ENCODE measurements at places on chromosomes 13 and 19.

DNA sequence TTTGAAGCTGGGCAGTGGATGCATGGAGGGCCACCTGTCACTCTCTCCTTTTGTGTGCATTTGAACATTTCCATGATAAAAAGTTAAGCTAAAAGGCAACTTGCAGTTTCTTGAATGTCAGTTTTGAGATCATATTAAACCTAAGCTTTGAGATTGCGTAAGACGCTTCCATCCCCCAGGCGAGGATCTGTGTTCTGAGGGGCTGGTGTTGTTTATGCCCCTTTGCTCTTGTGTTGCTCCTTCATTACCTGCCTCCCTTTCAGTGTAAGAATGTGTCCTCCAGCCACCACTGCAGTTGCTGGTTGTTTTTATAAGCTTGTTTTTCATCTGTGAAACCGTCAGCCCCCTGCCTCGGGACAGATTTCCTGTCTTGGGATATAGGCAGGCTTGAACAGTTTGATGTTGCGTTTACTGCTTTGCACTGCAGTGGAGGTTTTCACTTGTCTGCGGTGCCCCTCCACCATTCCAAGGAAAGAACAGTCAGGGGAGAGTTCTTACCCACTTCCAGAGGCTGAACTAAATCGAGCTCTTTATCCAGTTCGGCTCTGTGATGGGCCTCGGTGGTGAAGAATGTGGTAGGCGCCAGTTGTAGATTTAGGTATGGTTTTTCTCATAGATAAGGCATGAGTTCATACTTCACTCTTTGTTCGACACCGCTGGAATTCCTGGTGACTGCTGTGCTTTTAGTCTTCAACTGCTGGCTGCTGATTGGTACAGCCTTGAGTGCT, 96.8 kb downstream of the ARHGEF7 start:
- DNase-seq: no peak

DNA sequence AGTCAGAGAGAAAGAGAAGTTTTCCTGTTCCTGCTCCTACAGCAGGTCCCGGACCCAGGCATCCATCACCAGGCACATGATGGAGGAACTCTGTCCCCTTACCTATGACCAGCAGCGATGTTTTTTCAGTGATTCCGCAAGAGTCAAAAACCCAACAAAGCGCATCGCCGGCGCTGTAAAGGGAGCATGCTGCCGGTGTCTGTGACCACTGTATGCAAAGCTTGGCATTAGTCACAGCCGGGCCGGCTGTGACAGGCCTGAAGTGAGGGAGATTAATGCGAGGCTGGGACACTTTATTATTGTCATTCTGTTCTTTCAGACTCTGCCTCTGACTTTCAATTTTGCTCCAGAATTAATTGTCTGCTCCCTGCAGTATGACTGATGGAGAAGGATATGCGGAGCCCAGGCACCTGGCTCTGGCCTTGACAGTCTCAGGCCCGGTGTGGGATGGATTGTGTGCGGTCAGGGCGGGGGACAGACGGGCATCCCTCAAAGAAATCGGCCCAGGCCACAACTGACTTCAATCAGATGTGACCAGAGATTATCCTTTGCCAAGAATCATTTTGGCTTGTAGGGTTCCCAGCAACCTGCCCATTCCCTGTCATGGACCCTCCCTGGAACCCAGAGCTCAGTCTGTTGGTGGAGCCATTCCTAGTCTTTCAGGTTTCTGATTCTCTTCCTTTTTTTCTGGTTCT, 462.0 kb upstream of the ZNF507 start:
- DNase-seq: no peak

- no peak for DNase-seq
These were observed 227.7 kb downstream of the TSHZ3 start for GRCh38 chr19:31121501-31121900.

DNA sequence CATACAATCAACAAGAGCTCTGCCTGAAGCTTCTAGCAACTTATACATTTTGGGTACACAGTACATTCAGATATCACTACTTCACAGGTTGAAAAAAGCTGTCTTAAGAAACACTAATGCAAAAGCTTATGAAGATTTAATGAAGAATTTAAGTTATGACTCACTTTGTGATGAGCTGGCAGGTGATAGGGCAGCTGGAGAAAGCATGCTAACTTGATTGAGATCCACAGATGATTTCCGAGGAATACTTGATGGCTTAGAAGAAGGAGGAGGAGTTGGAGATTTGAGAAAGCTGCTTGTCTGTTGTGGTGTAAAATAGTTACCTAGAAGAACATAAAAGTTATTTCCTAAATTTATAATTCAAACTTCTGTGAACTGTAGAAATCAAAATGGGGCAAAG, 23.3 kb downstream of the EXOSC8 start:
- DNase-seq: no peak

DNA sequence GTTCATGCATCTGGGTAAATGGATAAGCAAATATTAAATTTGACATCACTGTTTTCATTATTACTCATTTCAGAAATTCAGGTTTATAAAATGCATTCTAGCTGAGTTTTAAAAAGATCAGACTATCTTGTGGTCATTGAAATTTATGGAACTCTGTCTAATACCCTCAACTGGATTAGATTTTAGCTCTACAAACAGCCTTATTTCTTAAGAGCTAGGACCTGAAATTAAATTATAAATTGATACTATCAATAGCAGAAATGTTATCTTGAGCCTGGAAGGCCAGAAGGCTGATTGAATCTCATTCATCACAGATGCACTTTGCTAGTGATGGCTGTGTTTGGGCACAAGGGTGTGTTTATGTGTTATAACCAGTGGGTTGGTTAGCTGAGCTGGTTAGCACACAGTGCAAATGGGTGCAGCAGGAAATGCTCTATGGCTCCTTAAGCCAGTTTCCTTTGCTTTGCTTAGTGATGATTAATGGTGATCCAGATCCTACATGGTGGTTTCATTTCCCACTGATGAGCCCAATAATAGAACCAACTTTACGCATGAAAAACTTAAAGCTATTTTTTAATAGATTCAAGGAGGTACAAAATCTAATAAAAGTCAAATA, 310.8 kb upstream of the KLF12 start:
- DNase-seq: no peak

GRCh38 chr19:31118986-31119385, 230.2 kb downstream of the TSHZ3 start:
- no peak for DNase-seq

DNA sequence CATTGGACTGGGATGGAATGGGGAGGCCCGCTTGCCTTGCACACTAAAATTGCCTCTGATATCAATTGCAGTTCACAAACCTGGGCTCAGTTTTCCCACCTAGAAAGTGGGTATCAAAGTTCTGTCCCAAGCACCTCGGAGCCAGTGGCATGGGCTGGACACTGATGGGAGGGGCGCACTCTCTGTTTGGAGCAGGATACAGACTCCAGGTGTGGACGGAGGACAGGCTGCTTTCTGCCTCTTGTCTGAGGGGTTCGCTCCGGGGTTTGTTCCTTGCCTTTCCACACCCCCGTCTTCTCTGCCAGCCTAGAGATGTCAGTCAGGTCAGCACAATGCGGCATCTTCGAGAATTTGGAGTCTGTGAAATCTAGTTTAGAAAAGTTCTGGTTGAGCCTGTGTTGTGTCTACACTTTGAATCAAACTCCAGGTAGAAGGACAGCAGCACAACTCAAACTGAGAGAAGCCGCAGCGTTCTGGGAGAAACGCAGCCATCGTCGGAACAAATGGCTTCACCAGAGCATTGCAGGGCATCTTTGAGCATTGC, 141.9 kb downstream of the TEX29 start:
- no peak for DNase-seq

DNA sequence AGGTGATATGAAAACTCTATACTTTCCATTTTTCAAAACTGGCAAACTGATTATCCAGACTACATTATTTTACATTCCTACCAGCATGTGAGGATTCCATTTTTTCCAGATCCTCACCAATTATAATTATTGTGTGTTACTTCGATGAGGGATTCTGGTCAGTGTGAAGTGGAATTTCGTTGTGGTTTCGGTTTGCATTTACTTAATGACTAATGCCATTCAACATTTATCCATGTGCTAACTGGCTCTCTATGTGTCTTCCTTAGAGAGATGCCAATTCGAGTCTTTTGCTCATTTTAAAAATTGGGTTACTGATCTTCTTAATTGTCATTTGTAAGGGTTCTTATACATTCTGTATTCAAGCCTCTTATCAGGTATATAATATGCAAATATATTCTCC, 1551.3 kb upstream of the MIR17HG start:
- DNase-seq: no peak

GRCh38 chr13:29861694-29862110, 11.3 kb upstream of the UBL3 start:
- DNase-seq: no peak

DNA sequence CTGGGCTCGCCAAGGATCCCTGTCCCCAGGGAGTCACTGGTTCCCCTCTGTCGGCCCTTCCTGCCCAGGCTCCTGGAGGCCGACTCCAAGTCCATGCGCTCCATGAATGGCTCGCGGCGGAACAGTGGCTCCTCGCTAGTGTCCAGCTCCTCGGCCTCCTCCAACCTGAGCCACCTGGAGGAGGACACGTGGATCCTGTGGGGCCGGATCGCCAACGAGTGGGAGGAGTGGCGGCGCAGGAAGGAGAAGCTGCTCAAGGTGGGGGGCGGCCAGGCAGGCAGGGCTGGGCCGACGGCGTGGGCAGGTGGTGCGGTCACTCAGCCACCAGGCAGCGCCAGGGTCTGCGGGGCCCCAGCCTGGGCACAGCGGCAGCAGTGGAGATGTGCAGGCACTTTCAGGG, 17.6 kb downstream of the EVI5L start:
- no peak for DNase-seq

DNA sequence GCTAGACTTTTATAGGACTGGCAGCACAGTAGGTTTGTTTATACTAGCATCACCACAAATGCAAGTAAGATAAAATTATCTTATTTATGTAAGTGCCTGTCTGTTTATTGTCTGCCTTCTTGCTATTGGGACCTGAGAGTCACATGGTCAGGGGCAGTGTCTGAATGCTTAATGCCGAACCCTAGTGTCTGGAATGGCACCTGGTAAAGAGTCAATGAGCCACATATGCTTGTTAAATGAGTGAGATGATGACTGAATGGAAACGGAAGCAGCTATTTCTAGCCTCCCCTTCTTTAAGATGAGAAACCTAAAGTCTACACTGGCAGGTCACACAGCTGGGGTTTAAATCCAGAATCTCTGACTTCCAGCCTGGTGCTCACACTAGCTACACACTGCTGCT, 92.2 kb downstream of the STOML3 start:
- DNase-seq: no peak

- DNase-seq: no peak
These were observed 47.9 kb downstream of the ACTN4 start for GRCh38 chr19:38695317-38695683.

GRCh38 chr19:41898235-41898634, 15.3 kb downstream of the ARHGEF1 start:
- no peak for DNase-seq

DNA sequence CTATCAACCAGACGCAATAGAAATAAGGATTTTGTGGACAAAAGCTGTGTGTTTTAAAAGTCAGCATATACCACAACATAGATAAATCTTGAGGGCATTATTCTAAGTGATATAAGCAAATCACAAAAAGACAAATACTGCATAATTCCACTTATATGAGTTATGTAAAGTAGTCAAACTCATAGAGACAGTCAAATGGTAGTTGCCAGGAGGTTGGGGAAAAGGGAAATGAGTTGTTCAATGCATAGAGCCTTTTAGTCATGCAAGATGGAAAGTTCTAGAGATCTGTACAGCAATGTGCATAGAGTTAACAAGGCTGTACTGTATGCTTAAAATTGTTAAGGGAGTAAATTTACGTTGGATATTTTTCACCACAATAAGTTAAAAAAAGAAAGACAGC, 244.7 kb downstream of the DCT start:
- DNase-seq: no peak

DNA sequence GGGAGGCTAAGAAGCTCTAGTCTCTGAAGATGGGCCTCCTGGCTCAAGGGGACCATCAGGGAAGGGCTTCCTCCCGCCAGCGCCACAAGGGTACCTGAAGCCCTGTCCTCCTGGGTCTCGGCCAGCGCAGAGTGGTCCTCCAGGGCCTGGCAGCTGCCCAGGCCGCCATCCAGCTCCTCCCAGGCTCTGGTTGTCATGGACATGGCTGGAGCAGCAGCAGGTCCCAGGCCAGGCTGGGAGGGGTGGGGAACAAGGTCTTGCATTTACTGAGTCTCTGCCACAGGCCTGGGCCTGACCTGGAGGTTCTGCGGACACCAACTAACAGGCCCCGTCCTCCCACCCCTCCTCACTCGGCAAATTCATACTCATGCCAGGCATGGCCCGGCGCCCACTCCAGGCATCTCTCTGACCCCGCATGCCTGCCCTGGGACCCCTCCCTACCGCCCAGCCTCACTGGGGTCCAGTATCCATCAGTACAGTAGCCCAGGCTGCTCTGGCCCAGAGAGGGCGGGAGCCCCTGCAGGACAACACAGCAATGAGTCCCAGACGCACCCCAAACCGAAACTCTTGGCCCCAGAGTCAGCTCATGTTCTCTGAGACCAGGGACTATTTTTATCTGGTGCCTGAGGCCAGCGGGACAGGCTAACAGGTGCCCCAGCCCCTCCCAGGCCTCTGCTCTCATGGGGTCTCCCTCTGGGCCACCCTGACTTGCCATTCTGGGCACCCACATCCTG, 938 bp downstream of the JSRP1 start:
- no peak for DNase-seq

GRCh38 chr13:43640476-43640875, 146.3 kb downstream of the ENOX1 start:
- no peak for DNase-seq

- no peak for DNase-seq
These were observed 615 bp upstream of the PSMC4 start for GRCh38 chr19:39970425-39970674.

DNA sequence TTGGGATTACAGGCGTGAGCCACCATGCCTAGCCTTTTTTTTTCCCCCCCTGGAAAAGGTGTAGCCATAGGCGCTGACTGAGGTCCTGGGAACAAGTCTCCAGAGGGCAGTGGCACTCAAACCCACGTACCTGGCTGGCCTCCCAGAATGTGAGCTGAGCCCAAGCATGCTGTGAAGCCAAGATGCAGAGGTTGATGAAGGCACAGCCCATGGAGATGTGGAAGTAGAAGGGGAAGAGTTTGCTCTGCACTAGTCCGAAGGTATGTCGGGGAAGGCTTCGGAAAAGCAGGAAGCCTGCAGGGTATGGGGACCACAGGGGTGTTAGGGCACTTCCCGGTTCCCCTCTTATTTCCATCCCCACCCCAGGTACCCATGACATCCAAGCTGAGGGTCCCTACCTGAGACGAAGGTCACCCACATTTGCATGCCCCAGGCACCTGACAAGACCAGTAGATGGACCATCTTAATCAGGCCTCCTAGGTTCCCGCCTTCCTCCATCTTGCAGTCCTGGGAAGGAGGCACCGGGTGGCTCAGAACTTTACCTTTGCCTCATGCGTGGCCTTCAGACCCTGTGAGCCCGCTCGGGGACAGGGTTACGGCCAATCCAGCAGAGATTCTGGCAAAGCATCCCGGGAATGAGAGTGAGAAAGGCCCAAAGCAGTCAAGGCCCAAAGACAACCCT, 805 bp downstream of the TMEM205 start:
- DNase-seq: no peak
